Activated effector memory CD4-positive, alpha-beta T cell treated with Interleukin-2 at 50 U/mL for 16 hours (primary cell): ENCODE measurements at places on chromosomes 7 and 10.

GRCh38 chr7:108407676-108408075 is 48.6 kb downstream of the NRCAM start:
- DNase-seq = no peak

DNA sequence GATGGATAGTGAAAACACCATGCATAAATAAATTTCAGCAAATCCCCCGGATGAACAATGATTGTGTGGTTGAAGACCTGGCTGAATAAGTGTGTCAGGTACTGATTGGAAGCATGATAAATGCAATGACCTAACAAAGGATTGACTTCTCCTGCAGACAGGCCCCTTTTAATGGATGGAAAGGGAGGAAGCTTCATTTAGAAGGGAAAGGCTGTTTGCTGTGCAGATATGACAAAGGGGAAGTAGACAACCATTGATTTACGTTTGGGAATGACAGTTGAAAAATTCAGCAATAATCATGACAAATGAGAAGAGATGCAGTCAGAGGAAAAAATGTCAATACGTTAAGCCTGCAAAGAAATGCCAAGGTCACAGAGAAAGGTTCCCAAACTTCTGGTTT is 503.8 kb downstream of the LRMDA start:
- DNase-seq = no peak

DNA sequence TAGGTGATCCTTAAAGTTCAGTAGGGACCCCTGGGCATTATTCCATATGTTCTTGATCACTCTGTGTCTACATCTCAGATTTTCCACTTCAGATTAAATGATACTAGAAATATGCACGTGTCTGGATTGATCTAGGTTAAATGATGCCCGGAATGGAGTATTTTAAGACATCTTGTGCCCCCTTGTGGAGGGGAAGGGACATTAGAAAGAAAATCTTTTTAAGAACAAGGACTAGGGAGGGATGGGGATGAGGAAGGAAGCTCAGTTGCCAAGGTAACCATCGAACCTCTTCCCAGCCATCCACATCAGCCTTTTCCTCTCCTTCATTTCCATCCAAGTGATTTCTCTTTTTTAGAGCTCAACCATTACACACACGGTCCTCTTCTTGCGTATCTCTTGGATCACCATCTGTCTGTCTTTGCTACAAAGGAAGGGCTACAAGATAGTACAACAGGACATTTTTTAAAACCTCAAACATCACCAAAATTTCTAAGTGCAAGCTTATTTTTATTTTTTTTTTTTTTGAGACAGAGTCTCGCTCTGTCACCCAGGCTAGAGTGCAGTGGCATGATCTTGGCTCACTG is 40.5 kb downstream of the PRSS2 start:
- DNase-seq = no peak

DNA sequence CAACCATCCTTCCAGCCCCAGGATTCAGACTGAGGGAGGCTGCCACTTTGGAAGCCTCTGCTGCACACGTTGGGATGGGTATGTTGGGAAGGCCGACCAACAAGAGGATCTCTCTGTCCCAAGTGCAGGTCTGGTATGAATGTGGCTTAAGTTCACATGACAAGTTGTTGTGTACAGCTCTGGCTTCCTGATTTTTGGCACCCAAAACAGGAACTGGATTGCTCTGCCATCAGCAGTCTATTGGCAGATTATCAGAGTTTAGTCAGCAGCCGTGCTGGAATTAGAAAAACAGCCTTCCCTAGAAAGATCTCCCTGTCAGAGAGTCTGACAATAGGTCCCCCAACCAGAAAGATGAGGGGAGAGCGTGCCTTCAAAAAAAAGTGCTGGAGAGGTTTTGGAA is 66.9 kb downstream of the GOLGA7B start:
- DNase-seq = no peak

DNA sequence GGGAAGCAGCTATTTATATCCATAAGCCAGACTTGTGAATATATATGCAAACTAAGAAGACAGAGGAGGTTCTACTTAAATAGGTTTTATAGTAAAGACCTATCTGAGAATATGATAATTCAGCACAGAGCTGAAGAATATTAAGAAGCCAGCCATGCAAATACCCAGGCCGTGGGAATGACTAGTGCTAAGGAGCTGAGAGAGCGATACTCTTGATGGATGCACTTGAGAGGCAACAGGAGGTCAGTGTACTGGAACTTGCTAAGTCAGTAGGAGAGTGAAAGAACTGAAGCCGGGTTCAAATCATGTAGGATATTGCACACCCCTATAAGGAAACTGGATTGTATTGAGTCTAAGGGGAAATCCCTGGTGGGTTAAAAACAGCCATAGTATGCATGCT is 943.6 kb upstream of the MBL2 start:
- no peak for DNase-seq

- no peak for DNase-seq
Observed at GRCh38 chr7:43135129-43135528, 22.7 kb downstream of the HECW1 start.

GRCh38 chr7:106102387-106102966 is 9.6 kb downstream of the SYPL1 start:
- no peak for DNase-seq

DNA sequence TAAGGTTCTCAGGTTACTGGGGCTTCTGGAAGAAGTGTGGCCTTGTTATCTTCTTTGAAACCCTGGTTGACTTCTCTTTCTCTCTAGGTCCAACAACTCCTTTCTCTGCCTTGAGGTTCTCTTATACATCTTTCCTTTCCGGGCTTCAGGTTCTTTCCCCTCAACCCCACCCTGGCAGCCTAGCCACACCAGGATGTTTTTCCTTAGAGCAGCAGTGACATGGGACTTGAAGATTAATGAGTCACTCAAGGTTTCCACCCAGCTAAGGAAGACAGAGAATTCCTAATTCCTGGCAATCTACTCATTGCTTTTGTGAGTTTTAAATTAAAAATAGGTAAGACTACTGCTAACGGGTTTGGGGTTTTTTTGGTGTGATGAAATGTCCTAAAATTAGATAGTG is 121.8 kb upstream of the HPS1 start:
- no peak for DNase-seq

GRCh38 chr7:47601119-47601880 is 19.4 kb upstream of the TNS3 start:
- no peak for DNase-seq

DNA sequence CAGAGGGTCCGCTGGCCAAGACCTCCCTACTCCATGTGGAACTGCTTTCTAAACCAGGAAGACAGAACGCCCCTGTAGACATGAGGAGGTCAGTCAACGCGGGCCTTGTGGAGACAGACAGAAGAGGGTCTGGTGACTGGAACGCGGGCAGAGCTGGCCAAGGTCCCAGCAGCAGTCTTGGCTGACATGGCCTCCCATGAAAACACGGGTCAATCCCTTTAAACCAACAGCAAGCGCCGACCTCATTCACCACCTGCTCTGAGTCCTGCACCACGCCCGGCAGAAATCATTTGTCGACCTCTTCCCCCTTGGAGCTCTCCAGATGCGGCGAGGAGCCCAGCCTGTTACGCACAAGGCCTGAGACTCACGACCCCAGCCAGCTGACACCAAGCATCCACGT is 78.5 kb downstream of the ZRANB1 start:
- DNase-seq = no peak

DNA sequence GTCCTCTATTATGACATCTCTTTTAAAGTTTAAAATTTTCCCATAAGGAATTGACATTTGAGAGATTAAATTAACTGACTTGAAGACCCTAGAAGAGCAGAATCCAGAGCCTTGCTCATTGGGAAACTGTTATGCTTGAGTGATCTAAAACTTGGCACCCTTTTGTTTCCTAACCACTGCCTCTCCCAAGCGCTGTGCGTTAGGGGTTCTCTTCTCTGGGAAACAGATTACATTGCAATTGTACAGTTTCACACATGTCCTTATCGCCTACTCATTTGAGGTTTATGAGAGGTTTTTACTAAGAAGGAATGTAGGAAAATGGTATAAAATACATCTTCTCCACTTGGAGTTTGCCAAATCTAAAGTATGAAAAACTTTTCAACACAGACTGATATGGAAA is 126.8 kb upstream of the AMPH start:
- no peak for DNase-seq

- DNase-seq = no peak
Observed at GRCh38 chr7:47008461-47008860, 573.5 kb downstream of the TNS3 start.

GRCh38 chr10:28685717-28686116 is 8.4 kb downstream of the BAMBI start:
- no peak for DNase-seq

GRCh38 chr7:52794621-52795020 is 240.8 kb upstream of the POM121L12 start:
- no peak for DNase-seq

GRCh38 chr7:47738563-47739166 is 156.8 kb upstream of the TNS3 start:
- no peak for DNase-seq

DNA sequence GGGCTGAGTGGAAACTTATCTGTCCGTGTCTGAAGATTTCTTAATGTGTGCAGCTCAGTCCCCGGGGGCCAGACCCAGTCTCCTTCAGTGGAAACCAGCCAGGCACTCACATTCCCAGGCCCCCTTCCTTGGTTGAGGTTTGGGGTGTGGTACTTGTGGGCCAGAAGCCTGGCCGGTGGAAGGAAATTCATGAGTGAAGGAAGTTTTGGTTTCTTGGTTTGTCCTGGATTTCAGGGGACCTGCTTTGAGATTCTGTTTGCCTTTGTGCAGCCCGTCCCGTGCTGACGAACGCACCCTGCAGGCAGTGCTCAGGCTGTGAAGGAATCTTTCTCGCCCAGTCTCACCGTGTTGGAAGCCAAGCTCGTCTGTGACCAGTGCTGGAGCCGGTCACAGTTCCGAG is 2.9 kb downstream of the INPP5A start:
- DNase-seq = no peak

GRCh38 chr7:97187067-97187466 is 69.6 kb downstream of the SDHAF3 start:
- DNase-seq = no peak
